Nucleus accumbens (tissue), 56 donors: ENCODE measurements at places on chromosomes 2 and 18.

DNA sequence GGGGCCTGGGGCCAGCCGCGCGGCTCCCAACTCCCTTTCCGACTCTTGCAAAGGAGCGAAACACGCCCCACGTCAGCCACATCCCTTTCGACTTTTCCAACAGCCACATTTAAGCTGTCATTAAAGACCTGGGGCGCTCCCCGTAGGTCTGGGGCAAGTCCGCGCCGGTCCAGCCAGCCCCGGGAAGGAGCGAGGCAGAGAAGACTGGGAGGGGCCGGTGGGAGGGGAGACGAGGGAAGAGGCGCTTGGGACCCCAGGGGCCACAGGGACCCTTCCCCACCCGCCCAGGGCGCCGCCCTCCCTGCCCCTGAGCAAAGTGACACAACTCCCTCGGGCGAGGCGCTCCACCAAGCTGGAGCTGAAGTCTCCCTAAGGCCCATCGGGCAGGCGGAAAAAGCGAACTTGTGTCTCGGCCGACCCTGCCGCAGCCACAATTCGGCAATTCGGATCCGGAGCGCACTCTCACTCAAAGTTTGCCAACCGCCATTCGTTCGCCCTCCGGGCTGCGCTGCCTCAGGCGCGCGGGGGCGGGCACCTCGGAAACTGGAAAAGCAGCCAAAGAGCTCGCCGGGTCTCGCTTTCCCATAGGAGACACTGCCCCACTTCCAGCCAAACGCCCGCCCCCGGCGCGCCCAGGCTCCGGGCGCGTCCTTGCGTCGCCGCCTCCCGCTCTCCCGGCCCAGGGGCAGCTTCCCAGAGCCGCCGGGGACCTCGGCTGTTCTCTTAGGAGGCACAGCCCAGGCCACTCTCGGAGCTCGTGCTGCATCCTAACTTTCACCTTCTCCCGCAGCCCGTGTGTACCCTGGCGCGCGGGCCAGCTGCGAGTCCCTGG lies 1.1 kb upstream of the KCTD1 start:
- peak; percentile 59 for DNase-seq

DNA sequence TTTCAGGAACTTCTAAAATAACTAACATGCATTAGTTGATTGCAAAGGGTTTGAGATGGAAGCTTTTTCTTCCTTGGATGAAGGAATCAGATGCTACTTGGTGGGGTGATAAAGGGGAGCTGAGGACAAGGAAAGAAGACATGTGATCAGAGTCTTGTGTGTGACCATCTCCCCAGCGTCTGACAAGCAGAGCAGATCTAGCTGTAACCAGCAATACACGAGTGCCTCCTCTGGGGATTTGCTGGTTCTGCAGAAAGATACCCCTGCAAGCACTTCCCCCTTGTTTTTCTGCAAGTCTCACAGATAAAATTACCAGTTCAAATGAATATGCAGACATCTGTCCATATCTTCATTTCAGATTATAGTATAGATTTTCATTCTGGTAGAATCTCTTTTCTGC lies 2.7 kb downstream of the CDH7 start:
- no peak for DNase-seq

DNA sequence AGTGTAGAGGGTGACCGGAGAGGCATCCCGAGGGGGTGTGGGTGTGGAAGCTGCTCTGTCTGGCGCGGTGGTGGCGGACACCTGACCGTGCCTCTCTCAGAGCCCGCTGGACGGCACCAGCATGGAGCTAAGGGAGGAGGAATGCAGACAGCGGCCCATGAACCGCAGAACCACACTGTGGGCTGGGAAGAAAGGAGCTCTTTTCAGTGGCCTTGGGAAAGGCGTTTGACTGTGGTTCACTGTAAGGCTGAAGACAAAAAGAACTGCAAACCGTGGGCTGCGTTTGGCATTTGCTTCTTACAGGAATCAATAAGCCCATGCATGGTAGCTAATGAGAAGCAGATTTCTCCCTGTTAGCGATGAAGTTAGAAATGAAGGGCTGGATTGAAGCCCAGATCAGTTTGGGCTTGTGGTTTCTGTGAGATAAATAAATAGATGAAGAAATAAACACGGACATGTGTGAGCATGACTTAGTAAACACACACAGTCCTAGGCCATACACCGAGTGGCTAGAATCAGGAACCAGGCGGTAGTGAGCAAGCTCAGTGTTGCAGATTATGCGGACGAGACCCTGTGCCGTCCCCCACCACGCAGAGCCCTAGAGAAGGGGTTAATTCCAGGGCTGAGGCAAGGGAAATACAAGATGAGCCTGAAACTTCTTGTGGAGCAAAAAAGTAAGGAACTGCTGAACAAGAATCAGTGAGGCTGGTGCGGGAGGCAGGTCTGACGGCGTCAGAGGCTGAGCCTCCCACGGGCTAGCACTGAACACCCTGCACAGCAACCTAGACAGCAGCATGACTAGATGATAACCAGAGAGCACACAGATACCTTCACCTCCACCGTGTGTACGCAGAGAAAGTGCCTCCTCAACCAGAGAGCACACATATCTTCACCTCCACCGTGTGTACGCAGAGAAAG lies 29.3 kb upstream of the NFATC1 start:
- no peak for DNase-seq

DNA sequence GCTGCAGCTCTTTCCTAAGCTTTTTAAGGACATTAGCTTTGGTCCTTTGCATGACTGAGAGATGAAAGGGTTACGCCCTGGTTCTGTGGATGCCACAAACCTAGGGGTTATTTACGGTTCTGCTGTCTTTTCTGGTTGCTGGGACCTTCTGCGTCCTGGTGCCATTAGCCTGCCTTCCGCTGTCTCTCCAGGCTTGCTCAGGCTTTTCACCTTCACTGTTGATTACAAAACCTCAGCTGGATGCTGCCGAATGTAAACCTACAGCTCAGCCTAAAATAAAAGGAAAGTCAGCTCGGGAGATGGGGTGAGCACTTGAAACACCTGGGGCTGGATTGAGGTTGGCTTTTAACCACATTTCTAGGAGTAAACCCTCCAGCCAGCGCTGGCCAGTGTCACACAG lies 130.9 kb upstream of the ARHGAP28 start:
- DNase-seq = no peak

DNA sequence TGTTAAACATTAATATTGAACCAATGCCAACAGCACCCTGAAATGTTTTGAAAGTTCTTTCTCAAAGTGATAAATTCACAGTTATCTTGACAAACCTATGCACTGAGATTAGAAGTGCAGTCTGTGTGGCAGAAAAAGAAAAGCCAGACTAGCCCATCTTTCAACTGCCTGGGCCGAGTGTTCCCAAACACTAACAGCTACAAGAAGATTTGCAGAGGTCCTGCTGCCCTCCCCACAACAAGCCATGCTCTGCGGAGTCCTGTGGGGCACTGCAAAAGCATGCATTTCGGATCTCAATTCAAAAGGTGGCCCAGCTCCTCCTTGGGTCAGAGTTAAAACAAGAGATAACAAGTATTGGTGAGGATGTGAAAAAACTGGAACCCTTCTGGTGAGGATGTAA lies 208.4 kb upstream of the TMEM200C start:
- no peak for DNase-seq
